HT-29 (cell line): ENCODE measurements at places on chromosomes 7 and 10. TPM values are rescaled to one million over a fixed set of nuclear protein-coding genes. Genes with fewer than 3 reads are reported as not detected.

- DNase-seq = no peak
These were observed 620.9 kb downstream of the TNS3 start for GRCh38 chr7:46960970-46961369.

DNA sequence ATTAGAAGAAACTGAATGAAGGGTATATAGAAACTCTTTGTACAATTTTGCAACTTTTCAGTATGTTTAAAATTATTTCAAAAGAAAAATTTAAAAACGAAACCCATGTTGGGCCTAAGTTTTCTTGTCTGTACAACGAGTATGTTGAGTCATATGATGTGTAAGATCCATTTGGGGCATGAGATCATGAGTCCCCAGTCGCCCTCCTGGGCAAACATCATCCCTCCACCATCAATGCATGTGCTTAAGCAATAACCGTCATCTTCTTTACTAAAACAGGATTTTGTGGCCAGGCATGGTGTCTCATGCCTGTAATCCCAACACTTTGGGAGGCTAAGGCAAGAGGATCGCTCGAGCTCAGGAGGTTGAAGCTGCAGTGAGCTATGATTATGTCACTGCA lies 54.2 kb upstream of the CDCA7L start:
- DNase-seq = no peak

GRCh38 chr10:109928475-109928891 lies 5.2 kb upstream of the XPNPEP1 start:
- no peak for DNase-seq

The SEMA3C gene
- total RNA-seq = 57.8 and 79.6 TPM in 2 replicates

DNA sequence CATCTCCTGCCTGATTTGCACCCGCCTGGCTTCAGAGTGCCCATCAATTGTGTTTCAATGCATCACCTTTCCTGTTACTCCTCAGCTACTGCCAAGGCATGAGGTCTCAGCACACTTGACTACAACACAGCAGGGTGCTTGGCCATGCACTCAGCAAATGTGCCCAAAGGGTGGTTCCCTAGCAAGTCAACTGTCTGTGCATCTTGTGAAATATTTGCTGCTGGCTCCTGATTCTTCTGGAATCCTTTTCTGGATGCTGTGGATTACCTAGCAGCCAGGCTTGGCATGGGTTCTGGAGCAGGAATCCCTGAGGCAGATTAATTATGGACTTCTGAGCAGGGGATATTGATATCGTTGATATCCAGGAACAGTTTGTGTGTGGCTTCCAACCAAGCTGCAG lies 662.6 kb upstream of the MGMT start:
- DNase-seq = no peak

DNA sequence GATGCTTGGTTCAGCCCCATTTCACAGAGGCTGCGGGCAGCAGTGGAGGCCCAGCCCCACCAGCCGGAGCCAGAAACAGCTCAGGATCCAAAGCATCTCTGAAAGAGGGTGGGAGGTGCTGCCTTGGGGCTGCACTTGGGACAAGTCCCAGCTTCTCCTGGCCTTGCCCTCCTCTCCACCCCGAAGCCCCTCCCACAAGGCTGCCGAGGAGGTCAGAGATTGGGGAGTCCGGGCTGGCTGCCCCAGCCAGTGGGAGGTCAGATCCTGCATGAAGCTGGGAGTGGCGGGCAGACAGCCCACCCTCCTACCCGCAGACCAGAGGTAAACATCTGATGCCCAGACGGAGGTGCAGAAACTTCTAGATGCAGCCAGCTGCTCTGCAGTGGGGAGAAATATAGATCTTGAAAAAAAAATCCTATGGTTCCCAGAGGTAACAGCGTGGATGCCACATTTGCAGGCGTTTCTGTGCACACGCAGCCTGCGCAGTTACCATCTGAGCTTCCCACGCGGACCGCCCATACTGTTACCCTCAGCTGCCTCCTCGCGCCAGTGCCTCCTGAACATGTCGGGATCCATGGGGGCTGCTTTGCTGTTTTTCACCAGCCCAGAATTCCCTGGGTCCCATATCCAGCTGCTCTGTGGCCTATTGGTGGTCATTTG lies 36.9 kb upstream of the GNA12 start:
- DNase-seq = no peak

DNA sequence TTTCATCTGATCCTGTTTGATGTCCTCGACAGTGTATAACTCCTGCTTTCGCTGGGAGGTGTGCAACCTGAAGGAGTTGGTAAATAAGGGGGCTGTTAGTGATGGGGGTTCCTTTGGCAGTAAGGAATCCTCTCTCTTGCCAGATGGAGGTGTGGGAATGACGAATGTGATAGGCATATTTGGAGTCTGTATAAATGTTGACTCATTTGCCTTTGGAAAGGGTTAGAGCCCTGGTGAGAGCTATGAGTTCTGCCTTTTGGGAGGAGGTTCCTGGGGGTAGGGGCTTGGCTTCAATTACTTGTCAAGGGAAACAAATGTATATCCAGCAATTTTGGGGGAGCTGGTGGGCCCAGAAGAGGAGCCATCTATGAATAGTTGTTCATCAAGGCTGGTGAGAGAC lies 11.4 kb upstream of the CHST3 start:
- DNase-seq = no peak

DNA sequence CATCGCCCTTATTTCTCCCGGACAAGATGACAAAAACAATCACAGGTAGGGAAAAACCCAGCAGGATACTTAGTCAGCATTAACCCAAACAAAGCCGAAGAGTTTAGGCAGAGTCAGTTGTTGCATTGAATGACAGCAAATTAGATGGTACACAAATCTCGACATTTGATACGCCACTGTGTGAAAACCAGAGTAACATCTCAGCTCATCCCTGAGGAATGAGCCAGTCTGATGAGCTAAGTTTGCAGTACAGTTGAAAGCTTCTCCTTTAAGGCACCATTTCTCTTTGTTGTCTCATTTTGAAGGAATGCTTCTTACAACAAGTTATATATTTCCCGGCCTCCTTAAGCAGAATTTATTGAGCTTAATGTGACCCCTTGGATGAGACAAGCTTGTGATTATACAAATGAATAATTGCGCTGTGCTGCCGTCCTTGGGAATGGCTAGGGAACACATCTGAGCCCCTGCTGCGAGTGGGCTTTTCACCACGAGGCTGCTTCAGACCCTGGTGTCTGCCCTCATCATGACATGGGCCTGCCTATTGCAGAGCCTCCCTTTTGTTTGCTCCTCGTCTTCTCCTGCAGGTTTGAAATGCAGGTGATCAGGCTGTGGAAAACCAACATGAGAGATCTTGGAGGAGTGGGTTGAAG lies 137.3 kb downstream of the CELF2 start:
- no peak for DNase-seq

DNA sequence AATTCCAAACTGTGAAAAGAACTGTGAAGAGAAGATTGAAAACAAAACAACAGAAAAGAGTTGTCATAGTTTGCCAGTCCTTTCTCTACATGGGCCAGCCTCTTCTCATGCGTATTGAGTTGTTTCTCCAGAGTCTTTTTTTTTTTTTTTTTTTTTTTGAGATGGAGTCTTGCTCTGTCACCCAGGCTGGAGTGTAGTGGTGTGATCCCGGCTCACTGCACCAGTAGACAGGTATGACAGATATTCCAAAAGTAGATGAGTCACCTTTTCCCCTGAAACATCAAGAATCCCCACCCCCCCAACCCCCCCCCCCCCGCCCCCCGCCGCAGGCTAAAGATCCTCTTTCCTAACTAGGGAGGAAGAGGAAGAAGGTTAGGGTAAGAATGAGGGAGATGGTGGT lies 15.6 kb upstream of the KMT2C start:
- no peak for DNase-seq

DNA sequence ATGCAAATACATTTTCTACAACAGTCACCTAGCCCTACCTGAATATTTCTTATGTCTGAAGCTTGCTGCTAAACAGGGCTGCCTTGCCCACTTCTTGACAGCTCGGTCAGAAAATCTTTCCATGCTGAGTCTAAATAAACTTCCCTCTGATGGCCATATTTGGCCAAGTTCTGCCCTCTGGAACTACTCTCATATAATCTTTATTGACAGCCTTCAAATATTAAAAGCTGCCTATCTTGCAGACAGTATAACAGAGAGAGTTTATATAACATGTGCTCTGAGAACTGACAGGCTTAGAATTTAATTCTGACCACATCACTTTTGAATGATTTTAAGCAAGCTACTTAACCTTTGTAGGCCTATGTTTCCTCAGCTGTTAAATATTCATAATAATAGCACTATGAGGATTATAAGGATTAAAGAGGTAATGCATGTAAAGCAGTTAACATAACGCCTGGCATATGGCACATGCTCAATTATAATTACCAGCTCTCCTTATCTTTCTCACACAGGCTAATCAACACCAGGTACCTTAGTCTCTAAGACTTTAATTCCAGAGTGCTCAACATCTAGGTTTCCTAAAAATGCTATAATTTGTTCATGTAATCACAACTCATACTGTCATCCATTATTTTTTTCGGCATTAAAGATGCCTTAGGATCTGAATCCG lies 334.1 kb downstream of the HPSE2 start:
- DNase-seq = no peak
